Stimulated activated CD8-positive, alpha-beta memory T cell treated with anti-CD3 and anti-CD28 coated beads, Interleukin-7, amount 100 ng/mL, for 1 hour (primary cell): ENCODE measurements at places on chromosomes 1 and 21.

GRCh38 chr1:111253876-111254275, 26.4 kb downstream of the CHI3L2 start:
- no peak for DNase-seq

- DNase-seq, result no peak
Measured at GRCh38 chr21:43726686-43727518, 8.0 kb downstream of the PDXK start.

DNA sequence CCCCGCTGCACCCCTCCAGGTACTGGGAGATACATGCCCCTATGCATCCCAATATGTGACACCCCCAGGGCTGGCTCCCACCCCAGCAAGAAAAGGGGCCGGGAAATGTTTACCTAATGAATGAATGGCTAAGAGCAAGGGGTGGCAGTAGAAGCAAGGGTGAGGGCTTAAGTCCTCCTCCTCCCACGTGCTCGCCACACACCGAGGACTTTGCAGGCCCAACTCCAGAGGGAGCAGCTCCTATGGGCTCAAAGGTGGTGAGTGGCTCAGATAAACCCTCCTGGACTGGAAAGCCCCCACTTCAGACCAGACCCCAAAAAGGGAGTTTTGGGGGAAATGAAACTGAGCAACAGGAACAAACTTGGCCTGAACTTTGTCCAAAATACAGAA, 11.4 kb downstream of the SLC45A3 start:
- no peak for DNase-seq

DNA sequence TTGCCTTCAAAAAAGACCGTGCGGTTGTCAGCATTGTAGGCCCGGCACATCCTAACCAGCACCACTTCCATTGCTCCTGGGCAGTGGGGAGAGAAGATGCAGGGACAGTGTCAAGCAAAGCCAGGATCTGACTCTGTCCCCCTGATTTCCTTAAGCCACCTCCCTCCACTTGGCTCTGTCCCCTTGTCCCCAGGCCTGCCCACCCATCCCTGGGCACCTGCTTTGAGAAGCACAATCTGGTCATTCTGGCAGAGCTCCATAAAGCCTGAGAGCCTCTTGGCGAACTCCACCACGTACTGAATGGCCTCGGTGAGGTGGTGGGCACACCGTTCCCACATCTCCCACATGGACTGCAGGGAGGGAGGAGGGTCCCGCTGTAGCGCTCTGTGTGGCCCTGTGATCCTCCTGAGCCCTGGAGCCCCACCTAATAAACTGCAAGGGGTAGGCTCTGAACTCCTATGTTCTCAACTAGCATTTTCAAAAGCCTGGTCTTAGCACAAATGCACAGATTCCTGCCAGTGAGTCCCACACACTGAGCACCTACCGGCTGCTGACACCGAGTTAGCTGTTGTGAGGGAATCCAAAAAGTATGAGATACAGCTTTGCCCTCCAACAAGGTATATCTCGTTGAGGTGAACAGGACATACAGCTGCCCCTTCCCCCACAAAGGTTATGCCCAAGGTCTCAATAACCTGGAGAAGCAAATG, 8.2 kb upstream of the LINGO4 start:
- DNase-seq, result no peak

- DNase-seq, result no peak
Measured at GRCh38 chr1:160413716-160414115, 13.4 kb downstream of the VANGL2 start.
